Heart right ventricle (tissue), 16 donors: ENCODE measurements at places on chromosomes 1 and 21. TPM values are rescaled to one million over a fixed set of nuclear protein-coding genes. Genes with fewer than 3 reads are reported as not detected.

The PRAMEF25 gene
- polyA plus RNA-seq, result not detected

The REN gene
- not detected for polyA plus RNA-seq

The SCMH1 gene
- polyA plus RNA-seq, result 34.3 TPM

The USF1 gene
- 55.1 TPM for polyA plus RNA-seq

The AADACL3 gene
- polyA plus RNA-seq, result not detected

The RGS16 gene
- polyA plus RNA-seq, result 2.5 TPM

The TCEANC2 gene
- 2.6 TPM for polyA plus RNA-seq

The ROR1 gene
- polyA plus RNA-seq, result 2.9 TPM

The OR2L8 gene
- polyA plus RNA-seq, result not detected

The ALG14 gene
- polyA plus RNA-seq, result 1.1 TPM

DNA sequence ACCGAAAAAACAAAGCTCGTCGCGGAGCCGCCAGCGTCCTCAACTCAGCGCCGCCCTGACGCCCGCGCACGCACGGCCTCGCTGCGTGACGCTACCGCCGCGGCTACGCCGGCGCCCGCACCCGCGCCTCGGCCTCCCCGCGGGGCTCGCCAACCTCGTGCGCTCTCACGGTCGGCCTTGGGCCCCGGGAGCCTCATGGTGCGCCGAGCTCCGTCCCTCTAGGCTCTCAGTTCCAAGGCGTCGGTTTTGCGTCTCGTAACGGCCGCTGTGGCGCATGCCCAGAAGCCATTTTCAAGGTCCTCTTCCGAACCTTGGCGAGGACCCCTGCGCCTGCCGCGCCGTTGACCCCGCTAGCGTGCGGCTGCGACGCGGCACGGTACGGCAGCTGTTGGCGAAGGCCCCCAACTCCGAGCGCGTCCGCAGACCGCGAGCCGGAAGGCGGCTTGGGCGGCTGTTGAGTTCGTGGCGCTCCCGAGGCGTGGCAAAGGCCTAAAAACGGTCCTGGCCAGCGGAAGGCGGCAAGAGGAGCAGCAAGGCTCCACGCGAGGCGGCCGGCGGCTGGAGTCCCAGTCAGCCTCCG, at the start of gene HENMT1:
HENMT1 (minus strand) TSS at position 64 of the 580 bp plus-strand sequence. CDS start 1,209 bp downstream, outside the sequence.
- DNase-seq, result peak; percentile 66

GRCh38 chr21:16571594-16571993, 841.8 kb downstream of the USP25 start:
- DNase-seq, result no peak

- DNase-seq, result no peak
Observed at GRCh38 chr1:159989581-159989980, 35.5 kb upstream of the SLAMF9 start.

GRCh38 chr1:10943991-10944730, 68.3 kb upstream of the TARDBP start:
- no peak for DNase-seq

GRCh38 chr1:81681601-81682266, 119.0 kb upstream of the ADGRL2 start:
- no peak for DNase-seq

GRCh38 chr1:98021126-98021525, 100.3 kb upstream of the DPYD start:
- no peak for DNase-seq

DNA sequence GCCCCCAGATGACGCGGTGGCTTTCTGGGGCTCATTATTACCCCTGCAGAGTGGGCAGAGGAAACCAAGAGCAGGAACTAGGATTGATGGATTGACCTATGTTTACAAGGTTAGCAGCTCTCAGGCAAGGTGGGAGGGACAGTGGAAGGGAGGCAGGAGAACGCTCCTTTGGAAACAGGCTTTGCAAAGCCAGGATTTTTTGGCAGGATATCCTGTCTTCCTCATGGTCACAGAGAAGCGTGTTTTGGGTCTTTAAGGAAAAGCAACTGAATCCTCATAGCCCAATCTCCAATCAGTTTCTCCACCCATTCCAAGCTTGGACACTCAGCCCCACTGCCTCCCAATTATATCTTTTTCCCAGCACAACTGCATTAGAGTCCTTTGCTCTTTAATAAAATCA, 105.6 kb upstream of the SOD1 start:
- no peak for DNase-seq

- no peak for DNase-seq
Observed at GRCh38 chr1:119358636-119359035, 9.9 kb upstream of the HAO2 start.

DNA sequence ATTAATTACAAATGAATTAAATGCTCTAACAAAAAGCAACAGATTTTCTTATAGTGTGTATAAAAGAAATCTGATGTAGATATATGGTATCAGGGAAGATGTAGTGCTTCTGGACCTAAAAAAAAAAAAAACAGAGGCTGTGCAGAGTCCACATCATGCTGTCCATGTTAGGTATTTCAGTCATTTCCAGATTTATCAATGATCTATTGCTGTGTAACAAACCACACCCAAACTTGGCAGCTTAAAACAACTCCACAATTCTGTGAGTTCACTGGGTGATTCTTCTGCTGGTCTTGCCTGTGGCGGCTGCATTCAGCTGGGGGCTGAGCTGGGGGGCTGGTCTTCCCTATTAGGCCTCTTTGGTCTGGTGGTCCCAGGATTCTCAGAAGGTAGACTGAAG, 52.3 kb upstream of the C1orf146 start:
- DNase-seq, result no peak

- no peak for DNase-seq
Observed at GRCh38 chr1:35603468-35603867, 30.4 kb downstream of the TFAP2E start.

DNA sequence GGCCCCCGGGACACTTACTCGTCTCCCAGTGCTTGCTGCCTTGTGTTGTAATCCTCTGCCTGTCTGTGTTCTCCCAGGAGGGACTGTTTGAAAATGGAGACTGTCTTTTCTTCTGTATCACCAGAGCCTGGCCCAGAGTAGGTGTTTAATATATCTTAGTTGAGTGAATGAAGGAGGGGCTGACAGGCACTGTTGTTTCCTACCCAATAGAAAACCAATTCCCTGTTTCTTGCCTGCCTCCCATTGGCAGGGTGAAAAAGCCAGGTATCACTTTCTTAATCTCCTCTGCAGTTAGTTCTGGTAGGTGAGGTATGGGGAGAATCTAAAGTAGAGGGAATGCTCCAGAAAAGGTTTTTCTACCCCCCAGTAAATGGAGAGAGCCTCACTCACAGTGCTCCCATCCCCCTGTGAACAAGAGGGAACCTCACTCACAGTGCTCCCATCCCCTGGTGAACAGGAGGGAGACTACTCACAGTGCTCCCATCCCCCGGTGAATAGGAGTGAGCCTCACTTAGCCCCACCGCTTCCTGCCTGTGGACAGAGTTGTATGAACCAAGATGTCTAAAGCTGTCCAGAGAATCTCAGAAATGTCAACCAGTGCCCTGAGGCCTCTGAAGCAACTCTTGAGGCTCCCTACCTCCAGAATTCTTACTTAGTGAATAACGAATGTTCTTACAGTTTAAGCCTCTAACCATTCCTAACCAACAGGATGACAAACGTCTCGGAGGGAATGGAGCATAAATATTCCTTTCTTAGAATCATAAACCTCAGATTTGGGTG, at the start of gene GJA5:
GJA5 (minus strand) TSS at position 122 of the 780 bp plus-strand sequence. CDS start 1,364 bp downstream, outside the sequence.
- no peak for DNase-seq

DNA sequence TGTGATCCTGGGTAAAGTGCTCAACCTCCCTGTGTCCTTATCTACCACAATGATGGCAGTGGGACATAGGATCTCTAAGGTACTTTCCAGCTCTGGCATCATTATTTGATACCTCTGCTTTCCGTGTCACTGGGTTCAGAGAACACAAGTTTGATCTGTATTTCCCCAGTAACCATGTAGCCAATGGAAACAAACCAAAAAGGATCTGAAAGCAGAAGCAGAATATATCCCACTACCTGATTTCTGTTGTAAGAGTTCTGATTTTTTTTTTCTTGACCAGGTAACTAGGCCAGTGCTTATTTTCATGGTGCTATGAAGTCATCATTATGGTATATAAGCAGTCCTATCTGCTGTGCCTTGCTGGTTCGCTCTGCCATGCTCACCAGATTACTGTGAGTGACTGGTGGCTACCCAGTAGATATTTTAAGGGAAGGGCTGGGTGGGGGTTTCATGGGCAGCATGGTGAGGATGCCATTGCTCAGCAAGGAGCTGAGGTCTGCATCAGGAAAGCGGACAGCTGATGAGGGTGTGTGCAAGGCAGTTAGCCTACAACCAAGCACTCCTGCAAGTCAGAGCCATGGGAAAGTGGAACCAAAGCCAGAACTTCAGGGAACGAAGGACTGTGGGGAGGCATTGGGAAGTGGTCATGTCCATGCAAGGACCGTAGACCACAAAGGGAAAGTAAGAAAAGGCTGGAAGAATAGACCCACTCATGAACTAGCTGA, 104.9 kb upstream of the EDEM3 start:
- DNase-seq, result no peak

DNA sequence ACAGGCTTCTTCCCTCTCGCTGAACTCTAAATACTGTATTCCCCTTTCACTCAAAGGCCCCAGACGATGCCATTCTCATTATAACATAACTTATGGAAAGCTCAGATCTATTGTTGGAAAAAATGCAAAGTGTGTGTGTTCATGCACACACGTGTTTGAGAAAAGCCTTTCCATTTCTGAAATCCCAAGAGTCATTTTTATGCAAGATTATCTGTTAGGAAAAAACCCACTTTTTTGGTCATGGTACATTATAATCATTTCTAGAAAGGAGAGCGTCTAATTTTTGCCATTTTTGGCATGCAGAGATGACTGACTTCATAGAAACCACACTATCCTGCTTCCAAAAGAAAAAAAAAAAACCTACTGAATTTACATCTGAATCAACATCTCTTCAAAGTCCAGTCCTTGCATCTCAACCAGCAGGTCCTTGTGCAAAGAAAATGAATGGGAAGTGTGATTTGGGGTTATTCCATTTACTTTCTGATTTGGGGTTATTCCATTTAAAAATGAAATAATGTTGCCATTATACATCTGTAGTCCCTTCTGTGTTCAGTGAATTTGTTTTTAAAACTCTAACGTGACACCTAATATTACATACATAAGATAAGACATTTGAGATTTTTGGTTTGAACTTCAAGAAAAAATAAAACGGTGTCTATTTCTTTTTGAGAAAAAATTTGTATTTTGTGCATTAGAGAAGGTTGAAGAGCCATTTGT, 150.3 kb downstream of the DHRS3 start:
- no peak for DNase-seq

DNA sequence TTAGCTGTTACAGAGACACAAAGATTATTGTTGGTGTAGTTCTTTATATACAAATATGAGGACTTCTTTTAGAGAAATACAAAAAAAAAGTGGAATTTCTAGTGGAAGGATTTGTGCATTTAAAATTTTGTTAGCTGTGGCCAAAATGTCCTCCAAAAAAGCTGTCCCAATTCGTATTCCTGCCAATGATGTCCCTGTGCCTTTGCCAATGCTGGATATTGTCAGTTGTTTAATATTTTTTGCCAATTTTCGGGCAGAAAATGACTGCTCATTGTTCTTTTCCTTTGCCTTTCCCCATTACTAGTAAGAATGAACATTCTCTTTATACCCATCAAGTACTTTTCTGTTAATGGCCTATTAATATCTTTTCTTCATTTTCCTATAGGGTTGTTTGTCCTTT, 110.0 kb upstream of the HOOK1 start:
- no peak for DNase-seq

DNA sequence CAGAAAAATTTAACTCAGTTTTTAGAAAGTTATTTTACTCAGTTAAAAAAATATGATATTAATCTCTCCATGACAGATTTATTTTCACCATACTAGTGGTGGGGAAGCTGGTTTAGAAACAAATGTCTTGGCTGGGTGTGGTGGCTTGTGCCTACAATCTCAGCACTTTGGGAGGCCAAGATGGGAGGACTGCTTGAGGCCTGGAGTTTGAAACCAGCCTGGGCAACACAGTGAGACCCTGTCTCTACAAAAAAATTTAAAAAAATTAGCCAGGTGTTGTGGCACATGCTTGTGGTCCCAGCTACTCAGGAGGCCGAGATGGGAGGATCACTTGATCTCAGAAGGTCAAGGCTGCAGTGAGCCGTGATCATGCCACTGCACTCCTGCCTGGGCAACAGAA, 17.3 kb downstream of the TAF5L start:
- no peak for DNase-seq

DNA sequence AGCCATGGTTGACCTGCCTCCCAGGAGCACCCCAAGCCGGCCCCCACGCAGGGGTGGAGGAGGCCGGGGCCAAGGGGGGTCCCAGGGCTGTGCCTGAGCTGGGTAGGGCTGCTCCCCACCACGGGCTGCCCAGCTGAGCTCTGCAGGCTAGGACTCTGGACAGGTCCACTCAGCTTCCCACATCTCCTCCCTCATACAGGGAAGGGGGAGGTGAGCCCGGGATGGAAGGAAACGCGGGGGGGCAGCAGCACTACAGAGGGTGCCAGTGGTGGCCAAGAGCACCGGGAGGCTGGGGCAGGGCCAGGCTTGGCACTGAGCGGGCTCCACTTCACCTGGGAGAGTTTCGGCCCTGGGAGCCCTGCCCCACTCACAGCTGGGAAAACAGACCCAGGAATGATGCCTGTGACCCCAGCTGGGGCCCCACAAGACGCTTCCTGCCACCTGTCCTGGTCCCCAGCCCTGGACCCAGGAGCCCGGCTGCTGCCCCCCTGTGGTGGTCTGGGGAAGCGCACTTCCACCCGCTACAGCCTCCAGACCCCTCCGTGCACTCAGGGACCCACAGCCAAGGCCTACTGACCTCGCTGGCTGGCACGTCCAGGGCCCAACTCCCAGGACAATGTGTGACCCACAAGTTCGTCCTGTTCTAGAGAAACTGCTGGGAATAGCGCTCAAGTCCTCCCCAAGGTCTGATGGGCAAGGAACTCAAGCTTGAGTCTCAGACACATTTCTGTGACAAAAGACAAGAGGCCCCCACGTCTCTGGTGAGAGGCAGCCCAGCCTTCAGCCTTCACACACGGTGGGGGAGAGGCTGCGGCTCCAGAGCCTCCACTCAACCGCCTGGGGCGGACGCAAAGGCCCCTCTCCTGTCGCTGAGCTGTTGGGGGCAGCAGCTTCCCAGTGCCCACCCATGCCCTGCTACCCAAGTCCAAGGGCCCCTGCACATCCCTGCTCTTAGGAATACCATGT, 3.0 kb downstream of the AURKAIP1 start:
- DNase-seq, result peak; percentile 79

DNA sequence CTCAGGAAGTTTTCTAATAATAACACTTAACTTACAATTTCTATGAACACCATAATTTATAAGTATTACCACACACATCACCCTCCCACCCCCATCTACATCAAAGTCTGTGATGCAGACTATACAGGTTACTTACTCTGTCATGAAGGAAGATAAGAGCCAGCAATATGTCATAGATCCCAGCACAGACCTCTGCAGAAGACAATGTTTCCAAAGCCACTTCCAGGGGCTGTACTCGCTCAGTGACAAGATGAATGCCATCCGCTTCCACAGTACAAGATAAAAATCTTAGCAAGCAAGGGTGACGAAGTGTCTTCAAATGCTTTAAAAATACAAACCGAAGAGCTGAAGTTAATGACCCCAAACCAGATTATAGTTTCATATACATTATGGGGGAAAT, 15.2 kb downstream of the SCYL3 start:
- DNase-seq, result no peak

GRCh38 chr1:211335522-211336157, 9.0 kb downstream of the TRAF5 start:
- DNase-seq, result no peak
